ENCODE measurements at places on chromosomes 16 and 17. TPM values are rescaled to one million over a fixed set of nuclear protein-coding genes. Genes with fewer than 3 reads are reported as not detected.

TMED6 gene
- total RNA-seq = 1.0 TPM

PRR35 gene
- not detected for total RNA-seq

NTN3 gene
- total RNA-seq = not detected

MAPK8IP3 gene
- 108 TPM for total RNA-seq

GRCh38 chr16:8594149-8594666 lies 3.9 kb upstream of the TMEM114 start:
- no peak for DNase-seq

GRCh38 chr16:72609933-72610332 lies 438.0 kb upstream of the PMFBP1 start:
- DNase-seq = no peak

- DNase-seq = peak; percentile 62
These were observed 10.7 kb downstream of the TBX2 start for GRCh38 chr17:61410141-61411010.

- DNase-seq = peak; percentile 82
These were observed 5.4 kb downstream of the BANP start for GRCh38 chr16:87956365-87957231.

DNA sequence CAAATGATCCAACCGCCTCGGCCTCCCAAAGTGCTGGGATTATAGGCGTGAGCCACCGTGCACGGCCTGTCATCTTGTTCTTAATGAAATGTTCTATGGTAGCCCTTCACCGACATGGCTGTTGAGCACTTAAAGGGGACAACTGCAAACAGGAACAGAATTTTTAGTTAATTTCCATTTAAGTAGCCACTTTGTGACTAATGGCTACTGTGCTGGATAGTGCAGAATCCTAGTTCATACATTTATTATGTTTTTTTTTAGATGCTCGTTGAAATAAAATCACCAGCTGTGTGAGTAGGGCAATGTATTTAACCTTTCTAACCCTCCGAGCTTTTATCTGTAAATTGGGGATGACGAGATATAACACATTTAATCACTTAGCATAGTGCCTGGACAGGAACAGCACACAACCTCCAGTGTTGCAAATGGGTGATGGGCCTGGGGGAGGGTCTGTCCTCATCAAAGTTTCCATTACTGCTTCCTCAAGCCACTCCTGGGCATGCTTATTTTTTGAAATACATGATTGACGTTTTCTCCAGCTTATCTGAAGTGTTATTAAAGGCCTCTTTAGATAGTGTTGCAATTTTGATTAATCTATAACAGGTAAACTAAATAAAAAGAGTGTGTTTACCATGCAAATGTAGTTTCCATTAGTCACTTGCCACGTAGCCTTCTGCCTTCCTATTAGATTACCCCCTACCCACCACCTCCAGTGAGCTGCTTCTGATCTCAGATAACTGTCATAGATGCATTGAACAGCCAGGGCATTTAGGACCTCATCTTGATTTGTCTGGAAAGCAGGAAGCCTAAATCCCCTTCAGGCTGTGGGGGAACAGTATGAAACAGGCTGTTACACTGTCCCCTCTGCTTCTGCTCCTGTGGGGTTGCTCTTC lies 42.5 kb upstream of the TANC2 start:
- DNase-seq = no peak

GRCh38 chr17:81941484-81942166 lies 4.5 kb upstream of the PYCR1 start:
- no peak for DNase-seq

DNA sequence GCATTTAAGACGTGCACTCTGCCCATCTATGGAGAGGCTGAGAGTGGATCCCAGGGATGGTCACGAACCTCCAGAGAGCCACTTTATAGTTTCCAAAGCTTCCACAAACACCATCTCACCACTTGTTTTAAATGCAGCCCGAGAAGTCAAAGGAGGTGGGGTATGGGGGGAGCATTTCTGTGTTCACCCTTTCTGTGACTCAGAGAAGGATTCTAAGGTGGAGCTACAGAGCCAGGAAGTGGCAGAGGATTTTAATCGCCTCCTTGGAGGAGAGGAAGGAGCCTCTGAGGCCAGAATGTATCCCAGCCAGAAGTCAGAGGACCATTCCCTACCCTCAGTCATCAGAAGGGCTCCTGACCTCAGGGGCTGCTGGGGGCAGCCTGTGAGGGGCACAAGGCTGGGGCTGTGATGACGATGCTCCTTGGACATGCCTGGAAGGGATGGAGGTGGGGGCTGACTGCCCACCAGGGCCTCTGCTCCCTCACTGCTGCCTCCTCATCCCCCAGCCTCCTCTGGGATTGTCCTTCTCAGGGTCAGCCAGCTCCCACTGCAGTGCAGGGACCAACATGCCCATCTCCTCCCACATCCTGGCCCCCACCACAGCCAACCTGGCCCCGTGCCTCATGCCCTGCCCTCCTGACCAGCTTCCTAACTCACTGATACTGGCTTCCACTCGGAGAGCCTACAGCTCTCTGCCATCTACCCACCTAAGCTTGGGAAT lies 2.8 kb downstream of the XYLT2 start:
- DNase-seq = no peak

DNA sequence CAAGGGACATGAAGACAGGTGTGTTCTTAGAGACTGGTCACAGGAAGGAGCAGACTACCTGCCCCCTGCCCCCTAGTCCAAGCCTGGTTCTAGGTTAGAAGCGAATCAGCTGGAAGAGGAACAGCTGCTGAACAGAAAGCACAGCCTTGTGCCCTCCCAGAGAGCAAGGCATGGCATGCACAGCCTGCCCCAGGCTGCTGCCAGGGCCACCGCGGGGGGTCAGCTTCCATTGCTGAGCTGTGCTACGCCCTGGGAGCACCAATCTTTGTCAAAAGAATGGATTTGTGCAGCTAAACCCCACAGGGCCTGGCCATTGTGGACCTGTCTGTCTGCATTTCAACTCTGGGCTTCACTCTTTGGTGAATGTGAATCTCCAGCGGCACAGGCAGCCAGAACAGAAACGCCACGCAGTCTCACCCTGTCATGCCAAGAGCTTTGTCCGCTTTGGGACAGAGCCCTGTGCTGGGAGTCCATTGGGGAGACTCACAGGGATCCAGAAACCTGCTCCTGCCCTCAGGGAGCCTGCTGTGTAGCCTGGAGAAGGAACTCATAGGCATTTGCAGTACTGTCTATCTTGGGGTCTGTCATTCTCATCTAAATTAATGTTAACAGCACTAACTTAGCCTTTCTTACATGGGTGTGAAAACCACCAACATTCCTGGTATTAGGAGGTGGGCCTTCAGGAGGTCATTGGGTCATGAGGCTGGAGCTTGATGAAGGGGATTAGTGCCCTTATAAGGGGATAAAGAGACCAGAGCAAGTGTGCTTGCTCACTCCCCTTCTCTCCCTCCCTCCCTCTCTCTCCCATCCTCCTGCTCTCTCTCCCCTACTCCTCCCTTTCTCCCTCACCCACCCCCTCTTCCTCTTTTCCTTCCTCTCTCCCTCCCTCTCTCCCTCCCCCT lies 25.6 kb upstream of the CDRT4 start:
- DNase-seq = no peak

DNA sequence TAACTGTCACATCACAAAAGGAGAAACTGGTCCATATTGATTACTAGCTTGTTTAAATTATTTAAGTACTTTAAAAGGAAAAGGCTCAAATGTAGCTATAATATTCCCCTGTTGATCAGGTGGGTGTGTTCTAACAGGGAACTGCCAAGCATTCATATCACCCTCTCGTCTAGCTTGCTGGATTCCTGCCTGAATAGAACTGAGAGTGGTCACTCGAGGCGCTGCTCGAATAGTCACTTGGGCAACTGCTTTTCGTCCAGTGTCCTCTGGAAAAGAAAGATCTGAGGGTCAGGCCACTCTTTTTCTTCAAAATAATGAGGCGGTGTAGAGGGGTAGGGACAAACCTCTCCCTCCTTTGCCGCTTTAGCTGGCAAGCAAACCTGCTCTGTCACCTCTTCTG lies 36.4 kb upstream of the USP22 start:
- DNase-seq = no peak

DNA sequence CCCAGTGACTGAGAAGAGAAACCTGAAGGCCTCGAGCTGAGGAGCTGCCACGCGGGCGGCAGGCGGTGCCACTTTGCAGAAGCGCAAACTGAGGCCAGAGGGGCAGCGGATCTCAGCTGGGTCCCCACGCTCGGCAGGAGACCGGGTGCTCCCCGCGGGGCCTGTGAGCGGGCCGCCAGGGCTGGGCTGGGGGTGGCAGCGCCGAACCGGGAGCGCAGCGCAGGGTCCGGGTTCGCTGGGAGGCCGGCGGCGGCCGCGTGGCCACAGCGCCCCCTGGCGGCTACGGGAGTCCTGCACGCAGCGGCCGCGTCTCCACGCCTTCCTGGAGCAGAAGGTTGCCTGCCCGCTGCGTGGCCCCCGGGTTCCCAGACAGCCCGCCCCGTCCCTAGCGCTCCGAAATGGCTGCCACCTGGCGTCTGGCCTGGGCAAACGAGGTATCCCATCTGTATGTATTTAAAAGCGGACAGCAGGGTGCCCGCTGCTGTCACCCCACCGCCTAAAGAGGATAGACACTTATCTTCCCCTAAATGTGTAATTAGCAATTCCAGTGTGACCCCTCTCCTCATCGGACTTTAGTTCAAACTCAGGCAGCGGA lies 96.1 kb upstream of the CDH5 start:
- peak; percentile 57 for DNase-seq

- no peak for DNase-seq
These were observed 5.0 kb downstream of the TSR1 start for GRCh38 chr17:2331303-2331702.

- no peak for DNase-seq
These were observed 878 bp downstream of the TRIM72 start for GRCh38 chr16:31214708-31215286.

GRCh38 chr16:11370084-11370931 lies 25.0 kb downstream of the RMI2 start:
- DNase-seq = no peak

DNA sequence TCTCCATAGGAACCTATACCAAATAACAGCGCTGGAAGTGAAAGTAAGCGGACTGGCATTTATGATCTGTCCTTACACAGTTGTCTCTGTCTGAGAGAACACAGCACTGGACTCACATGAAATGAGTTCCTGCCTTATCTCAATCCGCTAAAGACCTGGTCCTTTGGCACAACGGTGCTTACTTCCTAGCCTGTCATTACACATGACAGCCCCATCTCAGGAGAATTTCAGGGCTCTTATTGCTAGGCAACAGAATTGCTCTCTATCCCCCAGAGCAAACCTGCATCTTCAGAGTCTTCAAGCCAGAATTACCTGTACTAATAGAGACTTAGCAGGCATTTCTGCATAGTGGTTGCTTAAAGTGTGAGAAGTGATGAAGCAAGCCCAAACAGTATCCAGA lies 4.3 kb downstream of the KCNJ2 start:
- no peak for DNase-seq

- DNase-seq = no peak
These were observed 11.7 kb downstream of the RNF40 start for GRCh38 chr16:30773826-30774225.

GRCh38 chr17:82931699-82932517 lies 92.1 kb upstream of the ZNF750 start:
- DNase-seq = no peak

DNA sequence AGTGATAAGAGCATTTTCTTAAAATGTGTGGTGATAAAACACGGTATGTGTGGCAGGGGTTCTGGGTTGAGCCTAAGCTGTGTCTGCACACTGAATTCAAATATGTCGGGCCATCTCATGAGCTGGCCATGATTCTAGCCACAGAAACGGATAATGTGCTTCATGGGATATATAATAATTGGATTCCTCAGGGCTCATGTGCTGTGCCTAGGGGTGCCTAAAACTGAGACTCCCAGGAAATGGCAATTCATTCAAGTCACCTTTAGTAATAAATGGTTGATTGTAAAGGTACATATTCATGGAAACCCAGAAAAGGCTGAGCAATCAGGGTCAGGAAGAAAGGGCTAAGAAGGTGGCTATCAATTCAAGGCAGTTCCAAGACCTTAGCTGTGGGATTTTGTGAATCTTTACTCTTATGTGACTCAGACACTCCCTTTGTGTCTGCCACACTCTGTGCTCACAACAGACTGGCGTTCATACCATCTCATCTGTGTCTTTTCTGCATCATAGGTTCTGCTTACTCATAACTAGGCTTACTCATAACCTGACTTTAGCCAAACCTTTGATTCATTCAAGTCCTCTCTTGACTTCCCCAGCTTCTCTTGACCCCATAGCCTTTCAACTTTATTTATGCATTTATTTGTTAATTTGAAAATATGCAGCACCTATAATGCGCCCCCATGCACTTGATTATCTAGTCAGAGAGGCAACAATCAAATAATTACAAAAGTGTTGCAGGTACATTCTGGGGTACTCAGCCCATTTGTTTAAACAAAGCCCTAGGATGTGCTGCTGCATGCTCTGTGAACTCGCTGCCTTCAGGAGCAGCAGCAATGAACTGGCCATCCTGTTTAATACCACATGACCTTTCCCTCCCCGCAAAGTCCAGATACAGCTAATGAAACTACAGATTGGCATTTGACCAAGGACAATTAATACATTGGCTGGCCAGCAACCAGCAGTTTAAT lies 28.4 kb upstream of the MED13 start:
- DNase-seq = no peak

DNA sequence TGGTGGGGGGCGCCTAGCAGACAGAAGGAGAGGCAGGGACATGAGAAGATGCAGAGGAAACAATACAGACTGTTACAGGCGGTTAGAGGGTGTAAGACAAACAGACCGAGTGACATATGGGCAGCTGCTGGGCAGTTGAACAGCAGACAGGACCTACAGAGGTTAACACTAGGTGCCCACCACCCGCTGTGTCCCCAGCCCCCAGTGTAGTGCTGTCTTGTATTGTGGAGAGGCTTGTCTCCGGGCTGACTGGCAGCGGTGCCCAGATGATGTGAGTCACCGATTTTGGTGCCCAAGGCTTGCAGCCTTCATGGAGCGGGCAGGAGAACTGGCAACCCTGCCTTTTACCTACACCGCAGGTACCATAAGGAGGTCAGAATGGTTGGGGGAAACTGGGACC lies 2.4 kb upstream of the CXCL16 start:
- DNase-seq = no peak

DNA sequence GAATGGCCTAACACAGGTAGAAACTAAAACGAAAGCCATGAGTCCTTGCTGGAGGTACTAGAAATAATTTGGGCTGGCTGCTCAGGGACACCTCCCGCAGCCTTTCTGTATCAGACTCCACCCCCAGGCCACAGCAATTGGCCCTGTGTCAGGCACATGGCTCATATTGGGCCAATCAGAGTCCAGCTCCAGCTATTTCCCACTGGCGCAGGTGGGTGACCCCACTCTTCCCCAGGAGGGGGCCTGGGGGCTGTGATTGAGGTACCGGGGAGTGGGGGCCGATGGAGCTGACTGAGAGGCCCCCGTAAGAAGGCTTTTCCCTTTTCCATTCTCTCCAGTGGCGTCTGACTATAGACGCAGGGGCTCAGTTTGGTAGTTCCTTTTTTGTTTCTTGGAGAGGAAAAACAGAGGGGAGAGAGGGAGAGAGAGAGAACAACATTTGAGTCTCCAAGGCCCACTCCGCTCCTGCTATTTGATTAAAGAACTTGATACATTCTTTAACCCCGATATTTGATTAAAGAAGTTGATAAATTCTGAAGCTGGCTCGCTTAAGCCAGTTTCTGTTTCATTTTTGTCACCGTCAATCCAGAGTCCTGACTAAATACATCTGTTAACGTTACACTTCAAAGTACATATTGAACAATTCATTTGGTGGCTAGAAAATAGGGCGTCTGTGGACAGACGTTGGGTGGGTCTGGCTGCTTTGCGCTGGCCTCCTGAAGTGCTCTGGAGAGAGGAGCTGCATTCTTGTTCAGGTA lies 26.3 kb downstream of the FOXL1 start:
- DNase-seq = peak; percentile 56

All from activated CD4-positive, alpha-beta T cell treated with anti-CD3 and anti-CD28 coated beads, Interleukin-2, amount 10 ng/mL, durations not matched to agents 7 days and 5 days (primary cell).